ENCODE measurements at places on chromosomes 3 and 15. TPM values are rescaled to one million over a fixed set of nuclear protein-coding genes. Genes with fewer than 3 reads are reported as not detected.

Gene TMEM212
- not detected for total RNA-seq

Gene VGLL3
- not detected for total RNA-seq

GRCh38 chr15:71654720-71655174, 155.6 kb upstream of the NR2E3 start:
- no peak for DNase-seq
- H3K27me3 ChIP-seq, result no peaks in the 10 kb centered on the region
- no peak overlapping the region for H3K27ac ChIP-seq

Gene AGTR1
- total RNA-seq, result not detected

GRCh38 chr15:95371664-95372063, 958.8 kb upstream of the NR2F2 start:
- peaks cover 3% of the 10 kb centered on the region for H3K27me3 ChIP-seq
- no peak overlapping the region for H3K4me3 ChIP-seq
- no peak overlapping the region for H3K27ac ChIP-seq
- DNase-seq, result no peak
- no peaks in the 10 kb centered on the region for H3K36me3 ChIP-seq

Gene MAP1A
- 0.78 TPM for total RNA-seq

All from activated CD8-positive, alpha-beta T cell treated with anti-CD3 and anti-CD28 coated beads for 36 hours (primary cell).